ENCODE measurements at places on chromosomes 11 and 22.

DNA sequence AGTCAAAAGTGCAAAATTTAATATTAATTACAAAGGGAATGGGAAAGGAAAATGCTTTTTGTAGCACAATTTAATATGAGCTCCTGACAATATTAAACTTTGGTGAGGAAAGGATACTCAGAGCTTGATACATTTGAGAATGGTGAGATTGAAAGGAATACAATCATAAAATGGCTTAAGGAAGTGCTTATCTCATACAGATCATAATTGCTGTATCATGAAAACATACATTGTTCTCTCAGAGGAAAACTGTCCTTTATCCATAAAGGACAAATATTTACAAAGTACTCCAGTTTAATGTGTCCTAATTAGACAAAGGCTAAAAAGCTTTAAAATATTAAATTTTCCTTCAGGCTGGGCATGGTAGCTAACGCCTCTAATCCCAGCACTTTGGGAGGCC lies 260.4 kb downstream of the TMEM135 start:
- no peak for DNase-seq

GRCh38 chr11:121467965-121468364 lies 15.2 kb upstream of the SORL1-AS1 start:
- no peak for DNase-seq

DNA sequence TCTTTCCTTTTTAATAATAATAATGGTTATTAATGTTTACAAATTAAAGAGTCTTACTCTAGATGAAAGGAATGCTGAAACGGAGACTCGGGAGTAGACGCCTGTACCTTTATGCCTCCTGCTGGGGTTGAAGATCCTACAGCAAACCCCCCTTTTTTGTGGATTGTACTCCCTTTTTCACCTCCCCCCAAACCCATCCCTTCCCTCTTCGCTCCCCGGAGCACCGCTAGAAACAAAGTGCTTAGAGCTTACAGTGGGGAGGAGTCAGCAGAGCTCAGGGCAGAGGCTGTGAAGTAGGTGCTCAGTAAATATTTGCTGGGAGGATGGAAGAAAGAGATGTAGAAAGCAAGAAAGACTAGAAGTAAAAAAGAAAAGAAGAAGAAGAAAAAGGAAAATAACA lies 169.7 kb downstream of the NXPE2 start:
- no peak for DNase-seq

DNA sequence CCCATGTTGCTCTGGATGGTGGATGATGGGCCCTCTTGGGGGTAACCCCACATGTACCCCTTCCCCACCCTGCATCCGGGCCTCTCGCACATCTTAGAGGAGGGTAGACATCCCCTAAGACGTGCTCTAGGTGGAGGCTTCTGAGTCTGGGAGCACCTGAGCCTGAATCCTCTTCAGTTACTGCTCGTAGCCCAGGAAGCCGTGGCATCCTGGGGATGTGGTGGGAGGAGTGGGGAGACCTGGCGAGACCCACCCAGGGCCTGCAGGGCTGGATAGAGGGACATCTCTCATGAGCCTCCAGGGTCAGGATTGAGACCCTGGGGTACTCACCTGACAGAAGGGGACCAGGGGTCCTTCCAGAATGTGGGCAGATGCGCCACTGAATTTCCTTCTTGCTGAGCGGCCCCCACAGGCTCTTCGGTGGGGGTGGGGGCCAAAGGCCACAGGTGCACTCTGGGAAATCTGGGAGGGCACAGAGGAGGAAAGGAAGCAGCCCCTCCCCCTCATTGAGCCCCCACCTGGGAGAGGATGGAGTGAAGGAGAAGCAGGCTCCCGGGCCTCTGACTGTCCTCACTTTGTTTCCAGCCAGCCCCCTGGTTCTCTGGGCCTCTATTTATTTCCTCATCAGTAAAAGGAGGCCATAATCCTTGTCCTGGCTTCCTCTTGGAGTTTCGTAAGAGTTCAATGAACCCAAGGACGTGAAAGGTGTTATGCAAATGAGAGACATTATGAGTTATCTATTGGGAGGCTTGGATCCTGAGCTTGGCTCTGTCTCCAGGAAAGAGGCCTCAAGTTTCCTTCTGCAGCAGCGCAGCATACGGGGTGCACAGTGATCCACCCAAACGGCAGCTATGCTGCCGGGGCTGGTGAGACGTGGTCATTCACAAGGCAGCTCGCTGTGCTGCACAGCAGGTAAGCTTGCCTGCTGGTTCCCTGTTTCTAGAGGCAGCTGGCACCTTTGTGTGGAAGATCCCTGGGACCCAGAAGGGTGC lies 31.2 kb downstream of the KCNJ4 start:
- no peak for DNase-seq

DNA sequence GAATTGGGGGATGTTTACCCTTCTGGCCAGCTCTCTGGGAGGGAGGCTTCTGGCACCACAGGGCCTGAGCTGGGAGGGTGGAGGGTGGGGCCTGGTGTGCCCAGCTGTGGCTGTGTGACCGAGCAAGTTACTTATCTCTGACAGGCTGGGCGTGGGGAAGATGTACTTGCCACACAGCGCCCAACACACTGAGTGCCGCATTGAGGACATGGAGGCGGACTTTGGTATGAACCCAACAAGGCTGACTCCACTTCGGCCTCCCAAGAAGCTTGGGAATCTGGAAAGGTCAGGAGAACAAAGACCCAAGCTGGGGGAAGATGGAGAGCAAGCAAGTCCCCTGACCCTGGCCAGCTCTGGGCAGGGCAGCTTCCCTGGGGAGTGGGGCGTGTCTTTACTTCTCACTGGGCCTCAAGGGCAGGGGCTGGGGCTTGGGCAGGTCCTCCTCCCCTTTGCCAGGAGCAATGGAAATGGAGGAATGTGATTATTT lies 2.4 kb upstream of the MGAT3 start:
- no peak for DNase-seq

- DNase-seq = no peak
These were observed 171.8 kb downstream of the ETS1 start for GRCh38 chr11:128415539-128415938.

DNA sequence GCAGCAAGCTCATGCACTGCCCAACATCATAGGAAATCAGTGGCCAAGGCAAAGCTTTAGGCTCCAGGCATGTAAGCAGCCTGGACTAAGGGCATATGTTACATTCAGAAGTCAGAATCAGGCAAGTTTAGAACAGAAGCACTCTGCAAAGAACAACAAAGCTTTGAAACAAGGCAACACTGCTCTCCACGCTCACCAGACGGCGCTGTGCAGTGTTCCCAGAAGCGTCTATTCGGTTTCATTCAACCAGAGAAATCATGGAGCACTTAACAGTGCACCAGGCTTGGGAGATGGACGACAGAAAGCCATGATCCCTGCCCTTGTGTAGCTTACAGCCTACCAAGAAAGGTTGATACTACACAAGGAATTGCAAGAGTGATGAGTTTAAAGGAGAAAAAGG lies 555.8 kb downstream of the BUD13 start:
- DNase-seq = peak; percentile 27

DNA sequence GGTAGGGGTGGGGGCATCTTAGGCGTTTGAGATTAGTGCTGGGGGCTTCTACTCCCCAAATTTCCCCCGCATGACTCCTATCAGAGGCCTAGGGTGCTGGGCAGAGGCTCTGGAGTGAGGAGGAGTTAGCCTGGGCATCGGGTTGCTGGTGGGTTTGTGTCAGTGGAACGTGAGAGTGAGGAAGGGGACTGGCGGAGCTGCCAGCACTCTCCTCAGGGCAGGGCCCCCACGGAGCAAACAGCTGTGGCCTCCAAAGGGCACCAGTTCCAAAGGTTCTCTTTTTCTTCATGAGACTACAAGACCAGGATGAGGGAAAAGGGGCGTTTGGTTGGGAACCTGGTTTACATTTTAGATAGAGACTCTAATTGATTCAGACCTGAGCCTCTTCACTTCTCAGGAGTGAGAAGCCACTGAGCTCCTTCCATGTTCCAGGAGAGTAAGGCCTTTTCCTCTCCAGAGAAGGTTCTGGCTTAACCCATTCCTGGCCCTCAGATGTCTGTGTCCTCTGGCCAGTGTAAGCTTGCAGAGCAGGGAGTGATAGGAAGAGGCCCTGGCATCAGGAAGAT lies 35.6 kb upstream of the CDON start:
- no peak for DNase-seq

DNA sequence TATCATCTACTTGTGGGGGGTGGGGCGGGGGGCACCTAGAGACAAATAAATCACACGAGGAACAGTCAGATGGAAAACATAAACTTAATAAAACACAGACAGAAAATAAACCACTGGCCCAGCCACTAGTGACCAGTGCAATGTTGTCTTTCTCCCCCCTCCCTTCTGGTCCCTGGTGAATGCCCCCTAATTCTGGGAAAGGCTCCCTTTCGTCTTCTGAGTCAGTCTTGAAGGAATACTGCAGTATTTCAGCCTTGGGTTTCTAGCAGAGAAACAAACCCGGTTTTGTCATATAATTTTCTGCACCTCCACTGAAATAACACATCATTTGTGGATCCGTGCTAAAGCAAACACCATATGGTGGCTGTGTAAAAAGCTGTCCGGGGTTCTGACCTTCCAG lies 101.7 kb downstream of the ABTB2 start:
- no peak for DNase-seq

DNA sequence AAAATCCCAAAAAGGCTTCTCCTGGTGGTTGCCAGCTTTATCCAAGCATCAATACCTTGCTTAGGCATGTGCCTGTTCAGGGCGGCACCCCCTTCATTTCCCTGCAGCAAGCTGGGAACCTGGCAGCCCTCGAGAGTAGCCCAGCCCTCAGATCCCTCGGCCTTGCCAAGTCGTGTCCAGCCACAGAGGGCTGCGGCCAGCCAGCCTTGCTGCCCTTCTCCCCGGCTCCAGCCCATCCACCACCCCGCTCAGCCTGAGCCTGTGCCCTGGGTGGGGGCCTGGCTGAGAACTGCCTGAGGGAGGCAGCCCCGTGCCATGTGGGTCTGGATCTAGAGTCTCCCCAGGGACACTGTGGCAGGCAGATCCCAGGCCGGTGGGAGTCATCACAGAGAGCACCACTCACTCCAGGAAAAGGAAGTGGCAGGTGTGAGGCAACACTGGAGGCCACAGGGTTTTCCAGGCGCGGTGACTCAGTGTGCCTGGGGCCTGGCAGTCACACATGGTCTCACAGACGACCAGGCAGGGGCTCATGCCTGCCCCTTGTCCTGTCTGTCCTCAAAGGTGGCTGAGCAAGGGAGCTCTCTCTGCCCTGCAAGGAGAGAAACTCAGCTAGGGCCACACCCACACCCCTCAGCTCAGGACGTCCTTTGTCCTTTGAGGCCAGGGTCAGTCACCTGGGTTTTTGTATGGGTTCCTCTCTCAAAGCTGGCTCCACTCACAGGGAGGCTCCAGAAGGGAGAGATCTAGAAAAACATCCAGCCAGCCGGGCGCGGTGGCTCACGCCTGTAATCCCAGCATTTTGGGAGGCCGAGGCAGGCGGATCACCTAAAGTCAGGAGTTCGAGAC lies 12.2 kb upstream of the CDC42BPG start:
- peak; percentile 78 for DNase-seq

All from KBM-7 (cell line).